Transverse colon (tissue), 4 donors: ENCODE measurements at places on chromosomes 5 and 9.

DNA sequence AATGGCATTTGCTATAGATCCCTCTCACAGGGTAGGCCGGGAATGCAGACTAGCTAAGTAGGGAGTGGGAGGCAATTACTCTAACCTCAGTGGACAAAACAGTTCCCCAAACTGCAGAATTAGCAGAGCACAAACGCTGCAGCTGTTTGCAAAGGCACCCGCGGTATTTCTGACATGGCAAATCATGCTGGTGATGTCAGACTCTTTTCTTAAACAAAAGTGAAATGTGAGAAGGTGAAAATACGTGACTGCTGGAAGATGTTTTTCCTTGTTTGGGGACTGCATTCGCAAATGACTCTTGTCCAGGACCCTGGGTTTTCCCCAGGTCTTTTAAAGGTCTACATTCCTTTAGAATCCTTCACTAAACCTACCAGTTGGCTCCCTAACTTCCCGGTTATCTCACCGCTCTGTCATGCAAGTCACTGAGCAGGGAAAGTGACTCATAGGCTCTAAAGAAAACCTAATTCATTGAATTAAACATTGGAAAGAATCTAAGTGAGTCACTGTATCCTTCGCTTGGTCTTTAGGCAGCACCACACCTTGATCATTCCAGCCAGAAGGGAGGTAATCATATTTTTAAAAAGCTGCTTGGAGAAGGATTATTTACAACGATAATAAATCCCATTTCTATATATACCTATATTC is 91.5 kb upstream of the DNAH5 start:
- DNase-seq: peak; percentile 12
- no peaks in the 10 kb centered on the region for H3K4me1 ChIP-seq
- no peak overlapping the region for H3K4me3 ChIP-seq
- H3K36me3 ChIP-seq: no peaks in the 10 kb centered on the region

GRCh38 chr5:10123254-10123989 is 126.3 kb downstream of the ATPSCKMT start:
- no peak overlapping the region for H3K4me3 ChIP-seq
- no peaks in the 10 kb centered on the region for H3K4me1 ChIP-seq
- H3K27me3 ChIP-seq: no peaks in the 10 kb centered on the region
- no peaks in the 10 kb centered on the region for H3K36me3 ChIP-seq
- DNase-seq: no peak

- H3K4me1 ChIP-seq: no peaks in the 10 kb centered on the region
- H3K4me3 ChIP-seq: no peak overlapping the region
These were observed 93.4 kb upstream of the SLC30A5 start for GRCh38 chr5:69000216-69000919.

DNA sequence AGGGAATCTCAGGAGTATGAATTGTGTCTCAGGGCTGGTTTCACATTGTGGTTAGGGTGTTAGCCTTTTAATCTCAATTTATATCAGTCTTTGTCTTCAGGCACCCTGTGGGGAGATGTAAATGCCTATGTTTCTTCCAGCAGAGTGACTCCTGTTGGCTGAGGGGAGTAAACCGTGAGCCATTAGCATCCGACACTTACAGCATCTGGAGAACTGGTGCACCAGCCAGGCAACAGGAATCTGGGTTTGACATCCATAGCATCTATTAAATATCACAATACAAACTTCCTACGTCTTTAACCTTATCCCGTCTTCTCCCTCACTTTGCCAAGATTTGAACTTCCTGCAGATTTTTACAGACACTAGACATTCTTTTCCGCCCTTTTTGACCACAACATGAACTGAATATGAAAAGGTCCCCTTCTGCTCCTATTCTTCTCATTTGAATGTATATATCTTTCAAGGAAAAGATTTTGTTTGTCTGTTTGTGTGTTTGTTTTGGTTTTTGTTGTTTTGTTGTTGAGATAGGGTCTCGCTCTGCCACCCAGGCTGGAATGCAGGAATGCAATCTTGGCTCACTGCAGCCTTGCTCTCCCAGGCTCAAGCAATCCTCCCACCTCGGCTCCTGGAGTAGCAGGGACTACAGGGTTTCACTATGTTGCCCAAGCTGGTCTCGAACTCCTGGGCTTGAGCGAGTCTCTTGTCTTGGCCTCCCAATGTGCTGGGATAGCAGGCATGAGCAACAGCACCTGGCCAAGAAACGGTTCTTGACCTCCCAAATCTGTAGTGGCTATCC is 626.2 kb downstream of the TLR4 start:
- H3K27ac ChIP-seq: no peak overlapping the region
- H3K36me3 ChIP-seq: no peaks in the 10 kb centered on the region
- no peak for DNase-seq
- no peak overlapping the region for H3K4me3 ChIP-seq
- no peaks in the 10 kb centered on the region for H3K27me3 ChIP-seq
- no peaks in the 10 kb centered on the region for H3K4me1 ChIP-seq

GRCh38 chr5:159340511-159340910 is 10.2 kb upstream of the IL12B start:
- H3K27ac ChIP-seq: no peak overlapping the region
- H3K27me3 ChIP-seq: no peaks in the 10 kb centered on the region
- no peaks in the 10 kb centered on the region for H3K36me3 ChIP-seq

DNA sequence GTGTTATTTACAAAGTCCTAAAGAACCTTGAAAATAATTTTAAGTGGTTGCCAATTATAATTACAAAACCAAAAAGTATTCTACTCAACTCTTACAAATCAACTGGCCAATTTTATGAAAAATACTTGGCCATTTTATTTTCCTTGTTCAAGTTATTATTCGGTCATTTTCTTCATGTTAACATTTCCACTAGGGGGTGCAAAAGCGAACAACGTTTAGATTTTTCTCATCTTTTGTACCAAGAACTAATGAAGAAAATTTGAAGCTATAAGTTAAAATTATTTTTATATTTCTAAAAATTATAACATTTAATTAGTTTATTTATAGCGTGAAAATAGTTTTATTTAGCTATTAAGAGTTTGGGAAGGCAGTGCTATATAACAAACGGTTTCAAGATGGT is 1453.3 kb downstream of the MAT2B start:
- H3K27ac ChIP-seq: no peak overlapping the region
- H3K36me3 ChIP-seq: no peaks in the 10 kb centered on the region
- H3K4me3 ChIP-seq: no peak overlapping the region
- H3K4me1 ChIP-seq: no peaks in the 10 kb centered on the region
- no peaks in the 10 kb centered on the region for H3K27me3 ChIP-seq
